Amniotic stem cell (primary cell): ENCODE measurements at places on chromosomes 7 and 10.

DNA sequence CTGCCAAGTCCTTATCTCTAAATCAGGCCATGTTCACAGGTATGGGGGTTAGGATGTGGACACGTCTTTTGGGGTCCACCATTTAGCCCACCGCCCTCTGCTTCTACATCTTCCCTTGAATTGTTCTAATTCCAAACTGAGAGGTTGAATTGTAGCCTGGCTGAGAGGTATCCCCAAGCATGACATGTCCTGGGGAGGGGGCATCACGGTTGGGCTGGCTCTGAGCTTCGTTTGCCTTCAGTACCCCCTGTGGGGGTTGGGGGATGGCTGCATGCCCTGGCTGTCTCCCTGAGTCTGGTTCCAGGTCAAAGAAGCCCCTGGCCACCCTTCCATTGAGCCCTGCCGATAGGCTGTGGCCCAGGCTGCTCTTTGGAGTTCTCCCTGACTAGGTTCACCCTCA, 204.6 kb downstream of the GLRX3 start:
- DNase-seq = no peak

GRCh38 chr10:114915294-114915693, 22.7 kb upstream of the TRUB1 start:
- DNase-seq = no peak

GRCh38 chr7:16739863-16740622, 13.5 kb upstream of the TSPAN13 start:
- peak; percentile 19 for DNase-seq

DNA sequence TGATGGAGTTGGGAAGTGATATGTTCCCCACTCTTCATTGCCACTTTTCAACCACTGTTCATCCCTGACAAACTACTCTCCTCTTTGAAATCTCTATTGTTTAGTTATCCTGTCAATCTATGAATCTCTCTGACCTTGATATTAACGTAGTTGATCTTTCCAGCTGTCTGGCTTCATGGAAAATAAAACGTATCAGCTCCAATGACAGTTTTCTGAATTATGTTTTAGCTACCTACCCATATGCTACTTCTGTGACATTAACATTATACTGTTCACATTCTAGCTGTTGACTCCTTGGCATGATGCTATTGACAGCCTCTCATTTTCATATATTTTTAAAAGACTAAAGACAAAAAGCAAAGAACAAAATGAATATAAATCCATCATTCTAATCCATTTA, 53.3 kb downstream of the PCLO start:
- DNase-seq = no peak

DNA sequence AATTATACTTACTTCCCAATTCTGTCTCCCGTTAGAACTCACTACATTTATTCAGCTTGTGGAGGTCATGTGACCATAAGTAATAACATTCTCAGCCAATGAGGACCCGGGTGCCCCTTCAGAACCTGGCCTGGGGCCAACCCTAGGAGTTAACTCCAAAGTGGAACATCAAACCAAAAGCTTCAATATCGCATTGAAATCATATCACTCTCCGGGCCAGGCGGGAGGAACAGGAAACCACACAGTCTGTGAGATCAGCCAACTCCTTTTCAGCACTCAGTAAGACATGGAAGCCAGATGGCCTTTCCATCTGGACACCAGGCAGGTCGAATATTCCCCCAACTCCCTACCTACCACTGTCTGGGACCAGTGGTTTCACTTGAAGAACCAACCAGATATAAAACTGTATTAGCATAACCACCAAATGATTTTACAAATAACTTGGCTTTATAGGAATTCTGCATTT, 5.5 kb downstream of the CREB3L2 start:
- DNase-seq = no peak

GRCh38 chr10:110433740-110434139, 64.0 kb upstream of the DUSP5 start:
- no peak for DNase-seq

GRCh38 chr7:28739128-28739527, 219.0 kb downstream of the TRIL start:
- no peak for DNase-seq

DNA sequence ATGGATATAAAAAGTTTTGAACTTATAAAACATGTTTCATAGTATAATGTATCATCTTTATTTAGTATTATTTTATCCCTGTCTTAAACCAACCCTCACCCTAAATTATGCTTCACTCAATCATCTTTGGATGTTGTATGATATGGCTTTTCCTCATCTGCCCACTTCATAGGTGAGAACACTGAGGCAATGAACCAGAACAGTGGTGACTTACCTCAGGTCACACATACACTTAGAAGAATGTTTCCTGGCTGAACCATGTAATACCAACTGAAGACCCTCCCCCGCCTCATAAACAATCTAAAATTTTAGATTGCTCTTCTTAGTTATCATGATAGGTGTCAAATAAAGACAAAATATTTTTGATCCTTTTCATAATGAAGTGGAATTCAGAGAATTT, 22.6 kb upstream of the STOX1 start:
- DNase-seq = no peak

DNA sequence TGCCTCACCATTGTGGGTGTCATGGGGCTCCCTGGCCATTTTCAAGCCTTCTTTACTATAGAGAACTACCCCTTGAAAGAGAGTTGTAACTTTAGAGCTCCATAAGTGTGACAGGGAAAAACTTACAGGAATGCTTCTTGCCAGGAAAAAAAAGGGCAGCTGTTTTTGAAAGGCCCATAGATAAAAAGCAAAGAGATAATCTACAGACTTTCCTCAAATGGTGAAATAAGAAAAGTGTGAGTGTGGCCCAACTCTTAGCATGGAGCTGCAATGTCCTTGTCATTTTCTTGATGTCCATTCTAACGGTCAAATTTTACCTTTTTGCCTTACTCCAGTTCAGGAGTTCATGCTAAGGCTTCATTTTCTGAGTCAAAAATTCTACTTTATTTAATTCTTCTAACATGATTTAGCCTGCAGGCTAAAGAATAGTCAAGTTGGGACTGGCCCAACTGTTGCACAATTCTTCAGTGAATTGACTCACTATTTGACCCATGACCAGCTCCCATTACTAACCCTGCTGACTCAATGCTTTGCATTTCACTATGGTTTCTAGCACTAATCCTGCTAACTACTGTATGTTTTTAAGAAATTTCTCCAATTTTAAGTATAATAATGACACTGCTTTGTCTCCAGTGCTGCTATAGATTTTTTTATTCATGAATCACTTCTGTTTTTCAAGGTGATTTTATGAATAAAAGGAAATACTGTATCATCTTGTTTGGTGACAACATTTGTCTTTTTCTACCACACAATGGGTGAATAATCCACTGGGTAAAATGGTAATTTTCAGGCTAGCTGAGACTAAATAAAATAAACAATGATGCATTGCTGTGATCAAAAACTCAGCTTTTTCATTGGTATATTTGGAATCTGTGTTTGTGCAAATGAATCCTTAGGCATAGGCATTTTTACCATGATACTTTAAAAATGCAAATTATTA, 41.4 kb upstream of the SGCE start:
- peak; percentile 42 for DNase-seq

- no peak for DNase-seq
These were observed 15.1 kb downstream of the TTYH3 start for GRCh38 chr7:2646680-2647571.

DNA sequence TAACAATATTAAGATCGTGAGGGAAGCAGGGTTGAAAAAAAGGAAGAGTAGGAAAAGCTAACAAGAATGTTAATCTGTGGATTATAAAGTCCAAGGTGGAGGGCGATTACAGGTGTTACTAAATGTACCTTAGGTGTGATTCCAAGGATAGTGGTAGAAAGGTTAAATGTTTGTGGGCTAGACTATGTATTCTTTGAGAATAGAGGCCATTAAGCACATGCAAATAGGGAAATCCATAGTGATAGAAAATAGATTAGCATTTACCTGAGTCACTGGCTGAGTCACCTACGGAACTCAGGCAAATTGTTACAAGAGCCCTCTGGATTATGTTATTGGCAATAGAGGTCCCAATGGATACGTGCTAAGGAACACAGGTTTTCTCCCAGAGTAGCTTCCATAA, 9.0 kb downstream of the MGAM2 start:
- no peak for DNase-seq

- no peak for DNase-seq
These were observed 172.4 kb upstream of the AGR3 start for GRCh38 chr7:17054206-17054605.

DNA sequence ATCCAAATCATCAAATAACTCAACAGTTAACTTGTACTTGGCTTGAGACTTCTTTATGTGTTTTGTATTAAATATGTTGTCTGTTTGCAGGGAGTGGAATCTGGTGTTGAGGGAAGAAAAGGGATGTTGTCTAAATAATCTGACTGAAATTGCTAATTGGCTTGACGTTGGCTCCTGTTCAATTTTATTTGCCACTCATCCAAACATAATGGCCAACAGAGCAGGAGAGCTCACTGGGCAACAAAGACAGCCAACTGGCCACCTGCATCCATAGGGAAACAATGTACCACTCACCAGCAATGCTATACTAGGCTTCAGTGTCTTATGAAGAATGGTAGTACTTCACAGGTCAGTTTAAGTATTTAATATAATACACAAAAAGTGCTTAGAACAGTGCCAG, 80.5 kb downstream of the FAM13C start:
- DNase-seq = no peak

DNA sequence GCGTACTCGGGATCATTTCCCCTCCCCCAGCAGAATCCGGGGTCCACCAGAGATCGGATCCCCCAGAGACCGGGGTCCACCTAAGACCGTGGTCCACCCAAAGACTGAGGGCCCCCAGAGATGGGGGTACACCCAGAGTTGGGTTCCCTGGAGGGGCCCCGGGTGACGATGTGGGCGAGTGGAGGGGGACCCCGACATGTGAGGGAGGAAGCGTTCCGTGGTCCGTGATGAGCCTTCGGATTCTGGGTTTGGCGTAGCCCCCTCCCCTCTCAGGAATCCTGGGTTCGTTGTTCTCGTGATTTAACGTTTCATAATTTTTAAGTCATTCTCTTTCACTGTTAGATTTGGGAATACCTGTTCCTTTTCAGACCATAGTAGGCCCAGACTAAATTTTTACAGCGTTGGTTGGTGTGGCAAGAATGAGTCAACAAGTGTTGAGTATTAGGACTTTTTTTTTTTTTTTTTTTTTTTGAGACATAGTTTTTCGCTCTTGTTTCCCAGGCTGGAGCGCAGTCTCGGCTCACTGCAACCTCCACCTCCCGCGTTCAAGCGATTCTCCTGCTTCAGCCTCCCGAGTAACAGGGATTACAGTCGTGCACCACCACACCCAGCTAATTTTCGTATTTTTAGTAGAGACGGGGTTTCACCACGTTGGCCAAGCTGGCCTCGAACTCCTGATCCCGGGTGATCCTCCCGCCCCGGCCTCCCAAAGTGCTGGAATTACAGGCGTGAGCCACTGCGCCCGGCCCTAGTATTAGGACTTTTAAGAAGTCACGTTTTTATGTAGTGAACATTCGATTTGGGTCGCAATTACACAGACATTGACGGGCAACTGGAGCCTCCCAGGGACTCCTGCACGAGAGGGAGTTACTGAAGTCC, 672 bp downstream of the GTPBP4 start:
- no peak for DNase-seq

- no peak for DNase-seq
These were observed 73.2 kb downstream of the GPR37 start for GRCh38 chr7:124692425-124692824.

- no peak for DNase-seq
These were observed 34.2 kb downstream of the DNAJC12 start for GRCh38 chr10:67803588-67804394.

GRCh38 chr10:100508691-100509150, 10.9 kb downstream of the SEC31B start:
- DNase-seq = peak; percentile 13

- no peak for DNase-seq
These were observed 44.3 kb upstream of the CABCOCO1 start for GRCh38 chr10:61618388-61618961.

DNA sequence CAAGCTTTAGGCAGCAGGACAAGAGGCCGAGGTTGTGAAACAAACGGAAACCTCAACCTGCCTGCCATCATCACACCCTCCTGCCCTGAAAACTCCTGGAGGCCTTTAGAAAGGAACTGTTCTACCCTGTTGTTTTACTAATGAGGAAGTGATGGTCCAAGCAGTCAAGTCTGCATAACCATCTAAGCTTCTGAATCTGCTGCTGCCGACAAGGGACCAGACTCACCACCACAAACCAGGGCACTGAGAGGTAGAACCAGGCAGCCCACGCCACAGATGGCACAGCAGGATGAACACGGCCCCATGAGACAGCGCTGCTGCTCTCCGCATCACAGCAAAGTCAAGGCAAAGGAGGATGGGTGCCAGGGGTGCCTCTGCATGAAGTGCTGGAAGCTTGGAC, 209.4 kb downstream of the CELF2 start:
- no peak for DNase-seq

DNA sequence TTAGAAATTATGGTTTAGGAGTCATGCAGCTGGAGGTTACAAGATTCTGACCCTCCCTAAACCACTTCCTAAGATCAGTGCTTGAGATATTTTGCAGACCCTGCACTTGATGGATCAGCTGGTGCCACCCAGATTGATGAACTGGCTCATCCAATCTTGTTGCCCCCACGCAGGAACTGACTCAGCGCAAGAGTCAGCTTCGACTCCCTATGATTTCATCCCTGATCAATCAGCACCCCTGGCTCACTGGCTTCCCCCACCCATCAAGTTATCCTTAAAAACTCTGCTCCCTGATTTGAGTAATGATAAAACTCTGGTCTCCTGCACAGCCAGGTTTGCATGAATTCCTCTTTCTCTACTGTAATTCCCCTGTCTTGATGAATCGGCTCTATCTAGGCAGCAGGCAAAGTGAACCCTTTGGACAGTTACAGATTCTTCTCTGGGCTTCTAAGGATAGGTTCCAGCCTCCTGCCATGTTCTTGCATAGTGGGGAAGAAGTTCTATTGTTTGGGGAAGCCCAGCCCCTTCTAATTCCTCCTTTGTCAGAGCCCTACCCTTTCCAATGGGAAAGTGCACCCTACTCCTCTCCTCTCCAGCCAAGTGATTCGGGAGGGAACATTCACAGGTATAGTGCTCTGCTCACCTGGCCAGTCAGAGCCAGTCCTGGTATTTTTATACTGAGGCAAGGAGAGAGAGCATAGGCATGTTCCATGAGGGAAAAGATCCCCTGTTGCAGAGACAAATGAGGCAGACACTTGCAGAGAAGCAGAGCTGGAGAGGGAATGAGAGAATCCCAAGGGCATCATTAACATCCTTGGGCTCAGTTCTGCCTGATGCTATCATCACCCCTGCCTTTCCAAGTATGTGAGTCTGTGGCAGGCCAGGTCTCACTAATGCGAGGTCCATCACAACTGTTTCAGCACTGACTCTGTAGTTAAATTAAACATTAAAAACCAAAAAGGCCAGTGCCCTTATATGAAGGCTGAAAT, 224.4 kb upstream of the GALNT17 start:
- DNase-seq = no peak

DNA sequence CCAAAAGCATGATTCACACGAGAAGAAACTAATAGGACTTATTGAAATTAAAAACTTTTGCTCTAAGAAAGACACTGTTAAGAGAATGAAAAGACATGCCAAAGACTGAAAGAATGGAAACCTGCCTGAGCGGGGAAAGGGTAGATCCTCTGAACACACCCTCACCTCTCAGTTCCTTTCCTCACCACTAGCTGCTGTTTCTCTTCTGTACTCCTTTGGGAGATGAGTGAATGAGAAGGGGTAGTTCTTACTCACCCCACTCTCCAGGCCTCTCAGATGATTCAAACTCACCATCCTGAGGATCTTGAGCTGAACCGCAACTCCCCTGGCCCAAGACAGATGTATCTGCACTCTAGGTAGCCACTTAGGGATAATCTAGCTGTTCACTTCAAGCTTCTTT, 41.9 kb downstream of the IQUB start:
- DNase-seq = no peak

- DNase-seq = no peak
These were observed 272.9 kb downstream of the GALNT17 start for GRCh38 chr7:71404726-71405345.
